ENCODE measurements at places on chromosomes 6 and 20. TPM values are rescaled to one million over a fixed set of nuclear protein-coding genes. Genes with fewer than 3 reads are reported as not detected.
A peak's percentile ranks its signal among the peaks of the same experiment; 100 is the strongest.

- DNase-seq, result no peak
These were observed 39.2 kb upstream of the SPACA1 start for GRCh38 chr6:88008411-88008810.

DNA sequence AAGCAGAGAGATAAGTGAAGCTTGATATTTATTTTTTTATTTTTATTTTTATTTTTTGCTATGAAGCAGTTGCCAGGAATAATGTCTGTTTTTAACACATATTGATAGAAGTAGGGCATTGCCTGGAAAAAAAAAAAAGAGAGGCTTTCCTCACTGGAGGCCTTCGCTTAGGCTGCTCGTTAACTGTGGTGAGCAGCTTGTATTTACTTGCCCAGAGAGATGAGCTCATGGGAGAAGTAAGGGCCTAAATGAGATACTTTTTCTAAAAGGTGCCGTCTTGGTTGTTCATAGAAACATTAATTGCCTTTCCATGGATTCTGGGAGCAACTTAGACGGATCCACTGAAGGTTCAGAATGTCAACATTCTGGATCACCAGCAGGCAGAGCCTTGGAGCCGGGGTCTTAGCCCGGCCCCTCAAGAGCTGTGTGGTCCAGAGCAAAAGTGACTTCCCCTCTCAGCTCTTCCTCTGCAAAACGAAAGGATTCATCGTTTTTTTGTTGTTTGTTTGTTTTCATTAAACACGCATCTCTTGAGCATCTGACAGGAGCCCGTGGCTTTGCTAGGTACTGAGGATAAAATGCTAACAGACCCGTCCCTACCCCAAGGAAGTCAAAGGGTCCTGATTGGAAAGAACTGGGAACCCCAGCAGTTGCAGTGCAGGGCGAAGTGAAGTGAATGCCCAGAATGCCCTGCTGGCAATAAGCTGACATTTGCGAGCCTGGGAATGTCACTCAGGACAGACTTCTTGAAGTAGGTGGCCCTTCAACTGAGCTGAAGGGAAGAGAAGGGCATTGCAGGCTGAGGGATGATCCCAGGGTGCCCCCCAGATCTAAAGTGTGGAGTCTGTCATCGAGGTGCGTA, 138.5 kb downstream of the ZDHHC14 start:
- no peak for DNase-seq

DNA sequence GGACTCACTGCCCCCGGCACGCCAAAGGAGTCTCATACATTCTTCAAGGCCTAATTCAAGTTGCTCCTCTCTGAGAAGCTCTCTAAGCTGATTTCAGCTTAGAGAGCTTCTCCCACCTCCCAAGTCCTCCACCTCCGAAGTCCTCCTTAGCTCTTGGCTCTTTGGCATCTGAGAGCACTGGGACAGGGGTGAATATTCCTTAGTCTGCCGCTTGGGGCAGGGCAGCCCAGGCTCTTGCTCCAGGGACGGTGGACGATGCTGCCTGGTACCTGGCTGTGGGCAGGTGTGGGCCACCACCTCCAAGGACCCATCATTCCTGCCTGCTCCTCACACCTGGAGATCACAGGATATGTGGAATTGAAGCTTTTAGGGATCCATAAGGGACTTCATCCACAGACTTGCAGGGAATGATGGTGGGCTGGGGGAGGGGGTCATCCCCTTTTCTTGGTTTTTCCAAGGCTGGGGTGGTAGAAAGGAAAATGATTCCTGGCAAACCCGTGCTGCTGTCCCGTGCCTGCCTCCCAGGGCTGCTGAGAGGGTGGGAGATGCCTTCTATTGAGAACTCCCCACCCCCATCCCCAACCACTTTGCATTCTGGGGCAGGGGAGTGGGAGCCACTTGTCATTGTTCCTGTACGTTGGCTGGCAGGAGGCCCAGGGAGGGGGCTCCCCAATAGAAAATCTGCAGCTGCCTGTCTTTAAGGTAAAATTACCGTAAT, 57.4 kb downstream of the ARHGAP40 start:
- DNase-seq, result peak; percentile 17

DNA sequence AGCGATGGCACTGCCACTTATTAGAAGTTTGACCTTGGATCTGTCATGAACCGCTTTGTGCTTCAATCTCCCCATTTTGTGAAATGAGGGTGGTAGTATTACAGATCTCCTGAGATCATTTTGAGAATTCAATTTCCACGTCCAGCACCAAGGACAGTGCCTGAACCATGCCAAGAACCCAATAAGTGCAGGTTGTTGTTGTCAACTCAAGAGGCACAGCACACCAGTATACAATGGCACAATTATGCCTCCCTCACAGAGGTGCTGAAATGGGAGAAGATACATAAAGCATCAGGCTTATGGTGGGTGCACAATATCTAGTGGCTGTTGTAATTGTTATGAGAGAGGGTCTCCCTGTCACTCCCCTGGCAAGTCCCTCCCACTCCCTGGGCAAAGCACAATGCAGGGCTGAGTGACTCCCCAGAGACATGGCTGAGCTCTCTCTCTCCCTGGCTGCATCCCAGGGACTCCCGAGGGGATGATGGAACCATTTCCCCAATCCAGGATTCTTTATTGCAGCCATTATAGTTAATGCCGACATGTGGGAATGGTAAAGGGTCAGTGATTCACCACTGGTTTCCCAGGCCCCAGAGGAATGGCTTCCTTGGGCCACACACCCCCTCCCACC, 78.7 kb downstream of the CDH22 start:
- no peak for DNase-seq

DNA sequence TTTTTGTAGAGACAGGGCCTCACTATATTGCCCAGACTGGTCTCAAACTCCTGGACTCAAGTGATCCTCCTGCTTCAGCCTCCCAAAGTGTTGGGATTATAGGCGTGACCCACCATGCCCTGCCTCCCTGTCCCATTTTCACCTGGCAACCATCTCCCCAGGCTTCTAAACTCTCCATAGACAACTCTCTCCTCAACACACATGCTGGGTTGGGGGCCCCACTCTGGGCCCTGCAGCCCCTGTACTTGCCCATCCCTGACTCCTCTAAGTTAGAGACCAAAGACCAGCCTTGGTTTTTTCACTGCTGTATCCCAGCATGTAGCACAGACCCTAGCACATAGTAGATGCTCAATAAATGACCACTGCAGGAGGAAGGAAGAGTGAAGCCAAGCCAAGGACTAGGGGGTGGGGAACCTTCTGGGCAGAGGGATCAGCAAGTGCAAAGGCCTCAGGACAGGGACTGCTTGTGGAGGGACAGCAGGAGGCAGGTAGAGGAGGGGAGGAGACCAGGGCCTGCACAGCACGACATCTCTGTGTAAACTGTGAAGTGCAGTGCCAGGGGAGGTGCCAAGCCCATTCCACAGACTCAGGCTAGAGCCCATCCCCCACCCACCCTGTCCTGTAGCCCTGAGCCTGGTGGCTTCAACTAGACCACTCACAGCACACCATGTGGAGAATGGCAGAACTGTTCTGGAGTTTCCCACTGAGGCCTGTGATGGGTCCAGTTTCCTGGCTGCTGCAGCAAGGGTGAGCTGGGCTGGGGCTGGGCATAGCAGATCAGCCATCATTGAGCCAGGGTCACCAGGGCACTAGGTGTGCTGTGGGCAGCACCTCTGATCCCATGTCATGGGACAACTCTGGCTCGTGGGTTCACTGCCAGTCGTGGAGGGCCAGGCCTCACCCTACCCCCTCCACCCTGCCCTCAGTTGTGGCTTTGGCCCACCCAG, 3.4 kb upstream of the SRC start:
- DNase-seq, result no peak

GRCh38 chr20:17210983-17211382, 15.9 kb upstream of the PCSK2 start:
- no peak for DNase-seq

- no peak for DNase-seq
These were observed 36.9 kb downstream of the TGM3 start for GRCh38 chr20:2332711-2333110.

Gene HLA-DRA
- total RNA-seq, result 0.12 TPM

Gene ADNP
- 28.1 TPM for total RNA-seq

Gene RIPOR3
- not detected for total RNA-seq

Gene NOTCH4
- total RNA-seq, result 1.7 TPM

All from NCI-H460 (cell line).